ENCODE measurements at places on chromosomes 2 and 18. TPM values are rescaled to one million over a fixed set of nuclear protein-coding genes. Genes with fewer than 3 reads are reported as not detected.

DNA sequence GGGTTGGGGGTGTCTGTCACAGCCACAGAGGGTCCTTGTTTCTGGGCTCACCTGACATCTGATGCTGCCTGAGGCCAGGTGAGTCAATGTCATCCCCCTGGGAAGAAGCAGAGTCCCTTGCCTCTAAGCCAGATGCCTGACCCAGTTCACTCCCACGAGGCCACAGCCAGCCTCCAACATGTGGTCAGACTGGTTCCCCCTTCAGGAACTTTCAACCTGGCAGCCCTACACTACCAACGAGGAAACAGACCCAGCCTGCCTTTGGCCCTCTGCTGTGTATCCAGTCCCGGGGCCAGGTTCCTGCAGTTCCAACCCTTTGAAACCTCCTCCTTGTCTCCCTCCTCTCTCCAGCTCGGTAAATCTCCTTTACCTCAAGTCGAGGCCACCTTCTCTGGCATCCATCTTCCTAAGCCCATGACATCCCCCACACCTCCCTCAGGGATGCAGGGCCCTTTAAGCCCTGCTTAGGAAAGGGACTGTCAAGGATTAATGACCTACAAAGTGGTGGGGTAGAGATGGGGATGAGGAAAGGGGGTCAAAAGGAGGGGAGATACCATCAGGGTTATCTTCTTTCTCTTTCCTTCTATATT, 49.2 kb upstream of the SMAD2 start:
- no peak overlapping the region for H3K27ac ChIP-seq
- no peaks in the 10 kb centered on the region for H3K27me3 ChIP-seq
- no peak overlapping the region for H3K4me3 ChIP-seq

DNA sequence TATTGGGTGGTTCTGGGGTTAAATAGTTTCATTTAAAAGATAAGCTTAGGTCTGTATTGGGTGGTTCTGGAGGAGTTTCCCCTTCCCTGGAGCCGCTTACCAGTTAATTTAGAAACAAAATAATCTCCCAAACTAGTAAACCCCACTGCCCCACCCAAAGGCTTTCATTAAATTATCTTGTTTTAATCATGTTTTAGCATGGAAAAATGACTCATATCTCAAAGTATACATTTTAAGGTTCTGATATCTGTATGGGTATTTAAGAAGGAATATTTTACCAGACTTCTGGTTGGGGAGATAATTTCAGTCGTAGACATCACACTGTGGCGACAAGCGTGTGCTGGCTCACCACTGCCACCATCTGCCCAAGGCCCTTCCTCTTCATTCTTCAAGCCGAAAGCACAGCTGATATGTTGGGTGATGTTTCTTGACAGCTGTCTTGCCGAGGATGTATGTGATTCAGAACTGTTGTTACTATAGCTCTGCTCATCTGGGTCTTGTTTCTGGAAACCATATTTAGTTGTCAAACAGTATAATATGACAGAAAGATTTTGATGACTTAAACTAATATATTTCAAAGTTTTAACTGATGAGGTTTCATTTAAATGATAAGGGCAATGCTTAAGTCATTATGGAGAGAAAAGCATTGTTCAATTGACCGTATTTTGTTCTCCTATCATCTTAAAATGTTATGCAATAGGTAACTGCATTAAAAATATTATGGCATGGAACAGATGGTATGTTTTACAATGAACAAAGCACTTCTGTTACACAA, 5.1 kb downstream of the FIGLA start:
- no peak overlapping the region for H3K4me3 ChIP-seq
- peak; percentile 52 for DNase-seq
- peaks cover 6% of the 10 kb centered on the region for H3K4me1 ChIP-seq
- no peaks in the 10 kb centered on the region for H3K36me3 ChIP-seq
- no peak overlapping the region for H3K27ac ChIP-seq
- peaks cover 47% of the 10 kb centered on the region for H3K27me3 ChIP-seq

DNA sequence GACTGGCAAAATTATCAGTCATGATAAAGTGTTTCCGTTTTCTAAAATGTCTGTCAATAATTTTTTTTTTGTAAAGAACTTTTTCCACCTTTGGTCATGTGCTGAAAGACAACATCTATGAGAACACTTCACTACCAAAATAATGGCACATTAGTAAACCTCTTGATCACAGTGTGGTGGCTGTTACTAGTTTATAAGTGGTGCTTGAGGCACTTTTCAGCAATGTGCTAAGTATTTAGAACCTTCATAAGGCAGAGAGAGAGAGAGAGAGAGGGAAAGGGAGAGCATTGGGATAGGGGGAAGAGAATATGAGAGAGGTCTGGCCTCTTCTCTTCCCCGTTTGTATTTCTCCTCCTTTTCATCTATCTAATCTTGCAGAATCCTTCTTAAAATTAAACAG, 1.1 kb upstream of the NYAP2 start:
- H3K36me3 ChIP-seq: no peaks in the 10 kb centered on the region
- peaks cover 10% of the 10 kb centered on the region for H3K27me3 ChIP-seq
- no peak for DNase-seq
- H3K4me3 ChIP-seq: no peak overlapping the region

The CDKL4 gene
- 1.8 TPM for total RNA-seq

The AGXT gene
- 90.8 TPM for total RNA-seq

DNA sequence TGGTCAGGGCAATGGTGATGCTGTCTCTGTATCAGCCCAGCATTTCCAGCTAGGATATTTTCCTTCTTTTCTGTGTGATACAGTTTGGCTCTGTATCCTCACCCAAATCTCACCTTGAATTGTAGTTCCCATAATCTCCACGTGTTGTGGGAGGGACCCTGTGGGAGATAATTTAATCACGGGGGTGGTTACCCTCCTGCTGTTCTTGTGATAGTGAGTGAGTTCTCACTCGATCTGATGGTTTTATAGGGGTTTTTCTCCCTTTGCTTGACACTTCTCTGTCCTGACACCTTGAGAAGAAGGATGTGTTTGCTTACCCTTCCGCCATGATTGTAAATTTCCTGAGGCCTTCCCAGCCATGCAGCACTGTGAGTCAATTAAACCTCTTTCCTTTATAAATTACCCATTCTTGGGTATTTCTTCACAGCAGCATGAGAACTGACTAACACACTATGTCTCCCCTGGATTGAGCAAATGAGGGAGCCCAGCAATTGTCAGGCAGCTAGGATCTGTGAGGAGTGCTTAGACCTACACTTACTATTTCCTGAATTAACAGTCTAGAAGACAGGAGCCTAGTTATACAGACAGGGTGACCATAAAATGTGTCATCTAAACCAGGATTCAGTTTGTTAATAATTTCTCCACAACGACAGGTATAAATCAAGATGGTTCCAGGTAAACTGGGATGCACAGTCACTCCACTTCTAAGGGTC, 6.0 kb downstream of the SCN2A start:
- no peaks in the 10 kb centered on the region for H3K4me1 ChIP-seq
- H3K4me3 ChIP-seq: no peak overlapping the region
- H3K27me3 ChIP-seq: no peaks in the 10 kb centered on the region
